Activated T-helper 2 cell treated with anti-CD3 and anti-CD28 coated beads, Interferon-gamma antibody, Interleukin-2, Interleukin-4, amounts not matched to agents 10 μg/mL and 5 μg/mL and 100 μg/mL, durations not matched to agents 14 hours and 24 hours and 36 hours (primary cell): ENCODE measurements at places on chromosomes 3 and 15. TPM values are rescaled to one million over a fixed set of nuclear protein-coding genes. Genes with fewer than 3 reads are reported as not detected.

DNA sequence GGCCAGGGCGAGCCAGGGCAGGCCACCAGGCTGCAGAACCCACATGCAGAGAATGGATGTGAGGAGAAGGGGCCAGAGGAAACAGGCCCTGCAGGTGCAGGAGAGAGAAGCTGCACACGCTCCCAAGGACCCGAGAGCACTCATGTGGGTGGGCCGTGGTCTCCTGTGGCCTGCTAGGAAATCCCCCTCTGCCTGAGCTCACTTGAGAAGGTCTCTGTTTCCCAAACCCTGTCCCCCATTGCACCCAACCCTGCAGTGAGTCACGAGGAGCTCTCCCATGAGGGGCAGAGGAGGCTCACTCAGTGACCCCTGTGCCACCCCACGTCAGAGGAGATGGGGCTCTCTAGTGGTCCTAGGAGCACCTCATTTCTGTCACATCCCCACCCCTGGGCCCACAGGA, 111.1 kb downstream of the KLF13 start:
- DNase-seq = no peak

DNA sequence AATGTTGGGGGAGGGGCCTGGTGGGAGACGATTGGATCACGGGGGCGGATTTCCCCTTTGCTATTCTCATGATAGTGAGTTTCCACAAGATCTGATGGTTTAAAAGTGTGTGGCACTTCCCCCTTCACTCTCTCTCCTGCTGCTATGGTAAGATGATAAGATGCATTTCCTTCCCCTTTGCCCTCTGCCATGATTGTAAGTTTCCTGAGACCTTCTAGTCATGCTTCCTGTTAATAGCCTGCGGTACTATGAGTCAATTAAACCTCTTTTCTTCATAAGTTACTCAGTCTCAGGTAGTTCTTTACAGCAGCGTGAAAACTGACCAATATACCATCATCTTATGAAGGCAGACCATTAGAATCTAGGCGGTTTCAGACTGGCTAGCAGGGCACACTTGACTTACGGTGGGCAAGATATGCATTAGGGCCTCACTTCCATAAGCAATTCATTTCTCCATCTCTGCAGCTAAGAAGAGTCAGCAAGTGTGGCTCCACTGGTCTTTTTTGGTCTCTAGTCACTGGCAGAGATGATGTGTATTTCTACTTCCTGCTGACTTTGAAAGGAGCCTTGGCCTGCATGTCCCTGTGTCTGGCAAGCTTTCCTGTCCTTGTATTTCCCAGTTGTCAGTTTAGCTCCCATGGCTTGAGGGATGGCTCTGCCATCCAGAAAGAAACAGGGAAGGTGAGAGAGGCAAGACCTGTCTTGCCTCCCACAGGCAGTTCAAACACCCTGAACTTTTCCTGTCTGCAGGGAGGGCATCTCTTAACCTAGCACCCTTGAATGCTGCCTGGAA, 109.0 kb upstream of the ADAMTS9 start:
- no peak for DNase-seq

DNA sequence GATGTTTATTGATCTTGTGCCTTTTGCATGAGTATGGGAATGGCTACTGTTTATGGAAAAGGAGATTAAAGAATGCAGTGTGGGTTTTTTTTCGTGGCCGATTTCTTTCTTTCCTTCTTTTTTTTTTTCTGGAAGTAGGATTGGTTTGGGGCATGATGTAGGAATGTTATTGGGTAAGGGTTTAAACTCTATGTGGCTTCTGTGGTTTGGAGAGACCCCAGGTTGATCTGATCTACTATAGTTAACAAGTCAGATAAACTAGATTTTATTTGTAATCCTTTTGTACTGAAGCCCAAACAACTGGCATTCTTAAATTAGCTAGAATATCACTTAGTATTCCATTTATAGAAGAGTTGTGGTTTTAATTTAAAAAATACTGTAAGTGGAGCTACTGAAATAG, 304.8 kb downstream of the LPP start:
- DNase-seq = no peak

Gene CCRL2
- 1.2 and 1.6 TPM in 2 replicates for total RNA-seq

- no peak for DNase-seq
Measured at GRCh38 chr3:18609187-18609586, 184.0 kb upstream of the SATB1 start.

GRCh38 chr15:45129651-45130129, at the start of the genes DUOX1 and DUOXA1:
DUOX1 (plus strand) TSS chr15:45129994; CDS start chr15:45131967, 1,973 bp downstream.
DUOXA1 (minus strand) TSS chr15:45129879; CDS start chr15:45123014, 6,865 bp downstream.
- no peak for DNase-seq

DNA sequence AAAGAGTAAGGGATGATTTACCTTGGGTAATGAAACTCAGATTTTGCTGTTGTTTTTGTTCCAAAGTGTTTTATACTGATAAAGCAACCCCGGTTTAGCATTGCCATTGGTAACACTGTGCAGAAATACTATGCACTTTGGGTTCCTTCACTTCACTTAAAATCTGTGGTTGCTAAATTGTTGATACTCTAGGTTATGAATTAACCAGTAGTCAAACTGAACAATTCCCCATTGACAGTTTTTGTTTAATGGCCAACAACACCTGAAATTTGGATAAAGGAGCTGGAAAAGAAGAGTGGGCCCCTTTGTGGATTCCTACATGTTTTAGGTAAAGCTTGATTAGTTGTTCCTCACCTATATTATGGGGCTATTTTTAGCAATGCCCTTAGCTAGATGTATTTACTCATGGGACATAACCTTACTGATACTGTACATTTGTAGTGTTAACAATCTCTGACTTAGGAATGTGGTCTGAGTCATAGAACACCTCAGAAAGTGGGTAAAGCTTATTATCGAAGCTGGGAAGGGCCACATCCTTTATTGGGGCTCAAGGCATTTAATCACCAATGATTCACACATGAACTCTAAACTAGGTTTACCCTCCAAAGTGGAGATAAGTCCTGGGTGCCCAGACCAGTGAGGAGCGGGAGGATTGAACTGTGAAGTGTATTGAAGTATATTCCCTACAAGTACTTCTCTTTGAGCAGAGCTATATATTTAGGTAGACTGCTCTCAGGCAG, 29.5 kb upstream of the THRB start:
- DNase-seq = no peak

Gene P2RY12
- not detected in 2 replicates for total RNA-seq

Gene CHDH
- total RNA-seq = 10.7 and 12.0 TPM in 2 replicates

DNA sequence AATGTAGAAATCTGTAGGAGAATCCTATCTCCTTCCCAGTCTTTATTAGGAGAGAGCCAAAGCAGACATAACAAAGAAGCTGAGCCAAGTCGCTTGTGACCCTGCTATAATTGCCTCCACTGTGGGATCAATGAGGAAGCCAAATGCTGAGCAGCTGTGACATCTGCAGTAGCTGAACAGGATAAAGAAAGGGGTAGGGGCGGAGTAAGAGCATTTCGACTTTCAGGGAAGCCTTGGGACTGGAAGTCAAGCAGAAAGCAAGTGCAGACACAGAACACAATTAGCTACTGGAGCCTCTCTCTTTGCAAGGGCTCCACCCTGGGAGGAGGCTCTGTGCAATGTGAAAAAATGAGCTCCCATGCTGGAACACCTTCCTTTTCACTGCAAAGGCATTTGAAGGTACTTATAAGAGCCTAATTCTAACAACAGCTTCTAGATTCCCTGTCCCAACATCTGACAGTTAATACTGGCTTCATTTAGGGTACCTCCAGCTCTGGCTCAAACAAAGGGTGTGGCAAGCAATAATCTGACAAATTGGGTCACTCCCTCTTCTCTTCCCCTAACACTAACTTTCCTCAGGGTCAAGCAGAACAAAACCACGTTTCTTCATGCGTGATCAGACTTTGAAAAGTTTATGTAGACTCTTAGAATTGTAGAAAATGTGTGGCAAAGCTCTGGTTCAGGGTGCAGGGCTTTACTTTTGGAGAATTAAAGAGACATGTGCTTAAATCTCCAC, 166.4 kb downstream of the CADPS start:
- DNase-seq = no peak

DNA sequence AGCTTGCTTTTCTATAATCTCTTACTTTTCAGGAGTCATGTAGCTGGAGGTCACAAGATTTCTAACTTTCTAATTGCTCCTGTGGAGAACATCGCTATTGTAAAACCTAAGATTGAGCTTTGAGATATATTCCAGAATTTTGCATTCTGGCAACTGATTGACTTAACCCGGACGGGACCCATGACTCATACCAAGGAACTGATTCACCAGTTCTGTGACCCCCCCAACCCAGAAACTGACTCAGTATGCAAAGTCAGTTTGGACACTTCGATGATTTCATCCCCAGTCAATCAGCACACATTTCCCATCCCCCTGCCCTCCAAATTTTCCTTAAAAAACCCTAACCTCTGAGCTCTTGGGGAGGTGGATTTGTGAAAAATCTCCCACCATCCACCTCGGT, 396.5 kb upstream of the GBE1 start:
- DNase-seq = no peak

Gene PXYLP1
- total RNA-seq = 57.2 and 66.0 TPM in 2 replicates

DNA sequence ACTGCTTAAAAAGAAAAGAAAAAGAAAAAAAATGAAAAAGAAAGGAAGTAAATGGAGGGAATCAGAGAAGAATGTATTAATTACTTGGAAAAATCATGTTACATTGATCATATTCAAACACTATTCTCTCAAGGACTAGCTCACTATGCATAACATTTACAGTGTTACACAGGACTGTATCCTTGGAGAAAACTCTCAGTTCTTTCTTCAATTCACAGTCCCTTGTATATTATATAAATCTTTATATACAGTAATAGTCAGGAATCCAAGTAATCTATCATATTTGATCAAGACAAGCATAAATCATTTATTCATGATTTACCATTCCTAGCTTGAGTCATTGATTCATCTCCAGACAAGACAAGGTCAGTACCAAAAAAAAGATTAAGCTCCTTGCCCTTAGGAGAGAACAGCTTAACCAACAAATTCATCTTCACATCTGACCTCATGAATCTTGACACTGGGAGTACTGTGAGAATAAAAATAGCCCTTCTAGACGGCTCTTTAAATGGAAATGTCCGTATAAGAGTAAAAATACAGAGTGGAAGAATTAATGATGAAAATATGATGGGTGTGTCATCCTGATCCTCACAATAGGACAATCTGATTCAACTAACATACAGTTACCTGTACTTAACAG, 980.4 kb downstream of the NAALADL2 start:
- no peak for DNase-seq
